ENCODE measurements at places on chromosomes 16 and 17.

GRCh38 chr16:28537076-28537475 lies 1.7 kb downstream of the NUPR1 start:
- DNase-seq: no peak

- no peak for DNase-seq
Measured at GRCh38 chr17:69064001-69064400, 3.3 kb upstream of the ABCA9 start.

DNA sequence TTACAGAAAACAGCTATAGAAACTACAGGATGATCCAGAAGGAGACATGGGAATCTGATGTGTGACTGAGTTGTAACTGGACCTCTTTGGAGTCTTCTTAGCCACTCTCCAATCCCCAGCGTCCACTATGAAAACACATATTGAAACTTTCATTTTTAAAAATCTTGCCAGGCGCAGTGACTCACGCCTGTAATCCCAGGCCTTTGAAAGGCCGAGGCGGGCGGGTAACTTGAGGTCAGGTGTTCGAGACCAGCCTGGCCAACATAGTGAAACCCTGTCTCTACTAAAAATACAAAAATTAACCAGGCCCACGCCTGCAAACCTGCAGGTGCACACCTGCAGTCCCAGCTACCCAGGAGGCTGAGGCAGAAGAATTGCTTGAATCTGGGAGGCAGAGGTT lies 53.3 kb downstream of the HIC1 start:
- DNase-seq: no peak

DNA sequence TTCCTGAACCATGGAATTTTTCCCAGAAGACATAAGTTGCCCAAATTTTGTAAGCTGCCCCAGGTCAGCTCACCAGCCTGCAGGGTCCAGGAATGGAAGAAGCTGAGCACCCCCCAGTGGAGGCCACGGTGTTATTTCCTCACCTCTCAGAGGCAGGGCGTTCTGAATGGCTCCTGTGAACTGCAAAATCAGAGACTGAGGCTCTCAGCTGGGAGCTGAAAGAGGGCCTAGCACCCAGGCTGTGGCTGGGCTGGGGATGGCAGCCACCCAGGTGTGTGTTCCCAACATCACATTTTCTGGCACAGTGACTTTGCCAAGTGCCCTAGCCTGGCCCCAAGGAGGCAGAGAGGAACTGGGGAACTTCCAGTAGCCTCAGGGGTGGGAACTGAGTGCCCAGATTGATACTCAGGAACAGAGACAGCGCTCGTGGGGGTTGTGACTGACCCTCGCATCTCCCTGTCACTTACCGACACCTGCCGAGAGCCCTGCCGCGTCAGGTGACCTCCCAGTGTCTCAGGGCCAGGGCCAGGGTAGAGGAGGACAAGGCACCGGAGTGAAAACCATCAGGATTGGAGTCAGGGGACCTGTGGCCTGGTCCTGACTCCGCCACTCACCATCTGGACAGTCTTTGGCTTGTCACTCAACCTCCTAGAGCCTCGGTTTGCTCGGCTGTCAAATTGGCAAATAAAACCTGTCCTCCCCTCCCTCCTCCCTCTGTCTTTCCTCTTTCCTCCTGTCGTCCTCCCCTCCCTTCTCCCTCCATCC lies 11.3 kb downstream of the CACNG4 start:
- peak; percentile 50 for DNase-seq
